ENCODE measurements at places on chromosomes 3 and 15. TPM values are rescaled to one million over a fixed set of nuclear protein-coding genes. Genes with fewer than 3 reads are reported as not detected.

DNA sequence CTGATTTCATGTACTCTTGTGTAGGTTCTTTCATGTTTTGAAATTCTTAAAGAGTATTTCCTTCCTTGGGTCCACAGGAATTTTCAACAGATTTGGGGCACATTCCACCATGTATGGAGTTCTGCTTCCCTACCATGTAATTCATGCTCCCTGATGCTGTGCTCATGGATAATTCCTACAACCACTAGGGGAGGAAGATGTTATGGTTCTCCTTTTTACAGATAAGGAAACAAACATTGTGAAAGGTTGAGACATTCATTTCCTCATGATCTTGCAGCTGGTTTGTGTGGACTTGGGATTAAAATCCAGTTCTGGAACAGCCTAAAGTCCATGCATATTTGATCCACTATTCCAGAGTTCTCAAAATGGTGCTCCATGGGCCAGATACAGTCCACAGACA is 174.9 kb upstream of the FRMD4B start:
- DNase-seq, result no peak

SPTSSB gene
- 1.2 TPM for total RNA-seq

SPTBN5 gene
- total RNA-seq, result 2.6 TPM

DNA sequence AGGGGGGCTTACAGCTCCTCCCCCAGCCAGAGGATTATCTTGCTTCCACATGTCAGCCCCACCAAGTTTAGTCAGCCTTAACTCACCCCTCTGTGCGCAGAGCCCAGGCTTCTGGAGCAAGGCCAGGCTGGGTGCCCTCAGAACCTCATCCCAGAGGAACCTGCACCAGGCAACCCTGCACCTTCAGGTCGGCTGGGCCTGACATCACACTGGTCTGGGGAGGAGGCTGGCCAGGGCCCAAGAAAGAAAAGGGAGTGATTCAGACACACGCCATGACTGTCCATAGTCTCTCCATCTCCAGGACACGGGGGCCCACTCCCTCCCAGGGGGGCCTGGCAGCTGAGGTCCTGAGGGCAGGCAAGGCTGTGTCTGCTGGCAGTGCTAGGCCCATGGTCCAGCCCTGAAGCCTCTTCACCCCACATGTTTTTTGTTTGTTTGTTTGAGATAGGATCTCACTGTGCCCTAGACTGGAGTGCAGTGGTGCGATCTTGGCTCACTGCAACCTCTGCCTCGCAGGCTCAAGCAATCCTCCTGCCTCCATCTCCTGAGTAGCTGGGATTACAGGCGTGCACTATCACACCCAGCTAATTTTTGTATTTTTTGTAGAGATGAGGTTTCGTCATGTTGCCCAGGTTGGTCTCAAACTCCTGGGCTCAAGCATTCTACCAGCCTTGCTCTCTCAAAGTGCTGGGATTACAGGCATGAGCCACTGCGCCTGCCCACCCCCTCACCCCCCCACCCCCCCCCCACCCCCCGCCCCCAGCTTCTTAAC is 11.1 kb downstream of the TNK2 start:
- DNase-seq, result peak; percentile 76
